Astrocyte of the spinal cord (primary cell): ENCODE measurements at places on chromosomes 2 and 18.

GRCh38 chr18:74748809-74749208 is 151.1 kb downstream of the ZNF407 start:
- no peak for DNase-seq

DNA sequence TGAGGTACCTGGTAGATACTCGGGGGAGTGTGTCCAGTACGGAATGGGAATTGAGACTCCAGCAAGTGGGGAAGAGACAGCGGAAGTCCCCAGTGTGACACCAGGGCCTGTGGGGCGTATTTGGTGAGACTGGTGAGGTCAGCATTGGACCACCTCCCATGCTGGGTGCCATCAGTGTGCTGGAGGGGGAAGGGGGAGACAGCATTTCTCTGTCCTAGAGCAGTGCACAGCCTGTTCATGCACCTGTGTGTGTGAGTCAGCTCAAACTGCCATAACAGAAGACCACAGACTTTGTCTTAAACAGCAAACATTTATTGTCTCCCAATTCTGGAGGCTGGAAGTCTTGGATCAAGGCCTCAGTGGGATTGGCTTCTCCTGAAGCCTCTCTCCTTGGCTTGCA is 301.8 kb downstream of the GBX2 start:
- no peak for DNase-seq

DNA sequence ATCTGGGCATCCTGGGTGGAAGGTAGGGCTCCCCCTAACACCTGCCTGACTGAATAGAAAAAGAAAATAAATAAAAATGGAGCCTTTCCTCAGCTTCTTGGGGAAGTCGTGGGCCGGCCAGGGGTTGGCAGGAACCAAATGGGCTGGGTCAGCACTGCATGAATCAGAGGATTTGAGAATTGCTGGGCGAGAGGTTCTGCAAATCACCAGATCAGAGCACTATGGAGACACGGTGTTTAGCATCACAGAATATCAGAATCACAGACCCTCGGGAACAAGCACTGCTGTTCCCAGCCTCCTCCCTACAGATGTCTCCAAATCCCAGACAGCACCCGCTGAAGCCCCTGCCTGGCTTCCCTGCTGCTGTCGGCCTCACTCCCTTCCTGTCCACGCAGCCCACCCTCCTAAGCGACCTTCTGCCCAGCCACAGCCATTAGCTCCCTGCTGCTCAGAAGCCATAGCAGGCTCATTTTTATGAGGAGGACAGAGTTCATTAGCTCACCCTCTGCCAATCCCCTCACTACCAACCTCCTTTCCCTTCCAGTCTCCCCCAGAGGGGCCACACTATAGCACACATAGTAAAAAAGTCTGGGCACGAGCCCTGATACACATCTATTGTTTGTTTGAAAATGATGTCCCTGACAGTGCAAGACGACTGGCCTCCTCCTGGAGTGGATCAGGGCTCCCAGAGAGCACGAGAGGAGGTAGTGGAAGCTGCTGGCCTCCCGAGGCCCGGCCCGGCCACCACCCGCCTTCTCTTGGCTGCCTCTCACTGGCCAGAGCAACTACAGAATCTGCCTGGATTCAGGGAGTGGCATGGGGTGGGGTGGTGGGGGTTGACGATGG is 64.6 kb upstream of the TAF1B start:
- DNase-seq = no peak

DNA sequence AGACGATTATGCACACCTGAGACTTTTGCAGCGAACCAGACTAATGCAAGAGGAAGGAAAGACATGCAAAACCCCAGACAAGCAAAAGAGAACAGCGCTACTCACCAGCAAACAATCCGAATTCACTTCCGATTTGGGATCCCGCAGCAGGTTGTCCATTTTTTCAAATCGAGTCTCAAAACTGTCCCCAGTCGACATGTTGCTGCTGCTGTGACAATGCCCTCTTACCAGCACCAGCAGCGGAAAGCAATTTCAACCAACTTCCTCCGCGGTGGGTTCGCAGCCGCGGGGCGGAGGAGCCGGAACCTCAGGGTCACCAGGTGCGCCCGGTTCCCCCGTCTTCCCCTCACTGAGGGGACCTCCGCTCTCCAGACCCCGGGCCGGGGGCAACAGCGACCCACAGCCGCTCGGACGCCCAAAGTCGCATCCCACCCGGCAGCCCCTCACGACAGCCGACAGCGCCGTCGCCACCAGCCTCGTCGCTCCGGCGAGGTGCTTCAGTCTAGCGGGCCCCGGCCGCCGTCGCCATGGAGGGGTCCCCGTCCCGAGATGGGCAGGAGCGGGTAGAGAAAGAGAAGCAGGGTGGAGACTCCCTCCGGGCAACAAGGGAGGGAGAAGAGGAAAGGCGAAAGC is 784 bp downstream of the ROCK1 start:
- peak; percentile 32 for DNase-seq

DNA sequence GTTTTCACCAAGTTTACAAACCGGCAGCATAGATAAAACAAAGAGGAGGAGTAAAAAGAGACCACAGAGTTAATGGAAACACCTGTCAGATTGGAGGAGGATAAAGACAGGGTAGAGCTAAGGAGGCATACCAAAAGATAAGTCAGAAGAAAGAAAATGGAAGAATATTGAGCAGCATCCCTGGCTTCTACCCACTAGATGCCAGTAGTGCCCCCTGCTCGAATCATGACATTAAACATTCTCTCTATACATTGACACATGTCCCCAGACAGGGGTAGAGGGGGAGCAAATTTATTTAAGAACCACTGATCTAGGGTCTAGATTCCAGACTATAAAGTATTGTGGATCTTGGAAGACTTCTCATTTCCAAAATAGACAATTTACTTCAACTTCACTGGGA is 159.8 kb upstream of the ETAA1 start:
- DNase-seq = no peak

GRCh38 chr2:95273566-95274290 is 521 bp upstream of the PROM2 start:
- no peak for DNase-seq

- no peak for DNase-seq
Measured at GRCh38 chr2:234714711-234715110, 217.8 kb upstream of the ARL4C start.

DNA sequence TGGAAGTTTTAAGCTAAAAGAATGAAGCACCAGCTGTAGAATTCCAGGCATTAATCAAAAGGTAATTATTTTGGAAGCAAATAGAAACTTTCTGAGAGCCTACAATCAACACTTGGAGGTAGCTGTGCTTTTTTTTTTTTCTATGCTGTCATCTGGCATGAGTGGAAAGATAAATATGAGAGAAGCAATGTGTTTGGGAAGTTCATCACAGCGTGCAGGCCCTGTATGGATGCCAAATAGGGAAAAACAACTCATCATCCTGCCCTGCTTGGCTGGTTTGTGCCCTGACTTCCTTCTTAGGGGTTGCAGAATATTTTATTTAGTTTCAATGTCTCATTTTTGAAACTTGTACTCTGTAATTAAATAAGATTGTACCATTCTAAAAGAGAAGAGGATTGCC is 437.4 kb downstream of the PIK3C3 start:
- DNase-seq = no peak

DNA sequence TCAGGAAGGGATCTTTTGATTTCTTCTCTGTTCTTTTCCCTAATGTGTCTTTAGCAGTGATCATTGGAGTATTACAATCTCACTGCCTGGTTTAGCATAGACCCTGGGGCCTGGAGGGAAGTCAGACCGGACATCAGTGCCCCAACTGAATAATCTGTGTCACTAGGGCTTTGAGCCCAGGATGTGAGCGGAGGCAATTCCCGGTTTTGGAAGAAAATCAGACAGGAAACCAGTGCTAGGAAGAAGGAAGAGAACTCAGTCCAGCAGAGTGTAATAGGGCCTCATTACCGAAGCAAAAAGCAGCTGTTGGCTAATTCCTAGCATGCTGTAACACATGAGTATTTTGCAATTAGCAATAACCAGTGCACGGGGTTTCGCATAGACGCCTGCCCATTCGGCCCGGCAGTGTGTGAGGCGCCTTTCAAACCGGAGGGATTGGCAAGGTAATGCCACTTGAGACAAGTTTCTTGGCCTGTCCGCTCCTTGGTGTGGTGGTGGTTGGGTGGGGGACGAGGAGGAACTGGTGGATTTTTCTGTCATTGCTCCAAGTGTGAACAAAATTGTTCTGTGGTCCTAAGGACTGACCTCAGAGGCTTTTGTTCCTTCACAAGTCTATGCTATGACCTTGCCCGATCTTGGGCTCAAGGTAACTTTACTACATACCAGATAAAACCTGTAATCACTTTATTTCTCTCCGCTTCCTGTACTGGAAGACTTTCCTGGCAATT is 2.8 kb downstream of the FOSL2 start:
- peak; percentile 63 for DNase-seq

DNA sequence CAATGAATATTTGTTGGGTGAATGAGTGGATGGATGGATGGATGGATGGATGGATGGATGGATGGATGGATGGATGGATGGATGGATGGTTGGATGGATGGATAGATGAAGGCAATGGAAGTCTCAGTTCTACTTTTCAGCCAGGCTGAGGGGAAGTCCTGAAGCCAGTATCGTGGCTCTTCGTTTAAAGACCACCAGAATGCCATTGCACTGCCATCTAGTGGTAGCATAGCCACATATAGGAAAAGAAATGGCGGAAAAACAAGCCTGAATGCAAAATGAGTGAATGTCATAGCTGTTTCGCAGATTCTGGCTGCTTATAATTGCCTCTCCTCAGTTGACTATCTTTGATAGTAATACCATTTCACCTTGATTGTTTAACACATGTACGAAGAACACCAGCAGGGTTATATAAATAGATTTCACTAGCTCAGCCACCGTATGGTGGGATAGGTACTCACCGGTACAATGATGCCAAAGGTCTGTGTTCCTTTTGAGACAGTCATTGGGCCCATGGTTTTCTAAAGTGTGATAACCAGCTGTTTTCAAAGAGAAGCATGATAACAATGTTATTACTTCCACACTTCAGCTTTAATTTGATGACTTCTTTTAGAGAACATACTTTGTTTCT is 62.3 kb upstream of the GREB1L start:
- DNase-seq = peak; percentile 67

- no peak for DNase-seq
Measured at GRCh38 chr2:113124984-113125855, 2.2 kb upstream of the IL1RN start.

- DNase-seq = no peak
Measured at GRCh38 chr2:174901075-174901474, 104.1 kb downstream of the CHN1 start.

DNA sequence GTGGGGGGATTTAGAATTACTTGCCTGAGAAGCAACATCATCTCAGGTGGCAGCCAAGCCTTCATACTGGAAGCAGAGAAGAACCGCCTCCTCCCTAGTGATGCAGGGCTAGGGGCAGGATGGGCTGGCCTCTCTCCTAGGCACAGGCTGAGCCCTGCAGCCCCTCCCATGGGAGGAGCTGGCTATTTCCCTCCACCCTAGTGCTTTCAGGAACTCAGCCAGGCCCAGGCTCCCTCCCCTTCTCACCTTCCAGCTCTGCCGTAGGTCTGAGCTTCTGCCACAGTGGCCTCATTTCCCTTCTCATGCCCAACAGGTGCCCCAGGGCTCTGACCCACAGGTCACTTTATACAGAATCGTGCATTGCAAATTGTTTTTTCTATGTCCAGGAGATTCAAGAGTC is 31.0 kb downstream of the CENPA start:
- no peak for DNase-seq

DNA sequence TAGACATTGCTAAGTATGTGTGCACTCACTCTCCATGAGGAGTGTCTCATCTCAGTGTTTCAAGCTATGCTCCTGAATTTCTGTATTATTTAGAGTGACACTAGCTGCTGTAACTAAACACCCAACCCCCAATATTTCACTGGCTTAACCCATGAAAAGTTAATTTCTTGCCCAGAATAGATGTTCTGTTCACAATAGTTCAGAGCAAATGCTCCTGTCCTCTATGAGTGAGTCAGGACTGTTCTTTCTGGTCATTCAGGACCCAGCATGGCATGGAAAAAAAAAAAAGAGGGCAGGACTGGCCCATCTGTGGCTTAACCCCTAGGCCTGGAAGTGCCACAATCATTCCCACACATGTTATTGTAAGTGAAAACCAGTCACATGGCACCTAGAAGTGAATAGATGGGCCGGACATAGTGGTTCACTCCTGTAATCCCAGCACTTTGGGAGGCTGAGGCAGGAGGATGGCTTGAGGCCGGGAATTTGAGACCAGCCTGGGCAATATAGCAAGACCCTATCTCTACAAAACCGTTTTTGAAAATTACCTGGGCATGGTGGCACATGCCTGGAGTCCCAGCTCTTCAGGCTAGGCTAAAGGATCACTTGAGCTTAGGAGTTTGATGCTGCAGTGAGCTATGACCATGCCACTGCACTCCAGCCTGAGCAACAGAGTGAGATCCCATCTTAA is 663.6 kb downstream of the IRS1 start:
- DNase-seq = no peak

- no peak for DNase-seq
Measured at GRCh38 chr2:62180975-62181374, 14.9 kb upstream of the B3GNT2 start.

- no peak for DNase-seq
Measured at GRCh38 chr2:110729106-110729505, 3.3 kb upstream of the ACOXL start.

GRCh38 chr2:48551548-48551947 is 21.6 kb downstream of the STON1 start:
- DNase-seq = peak; percentile 54

- DNase-seq = no peak
Measured at GRCh38 chr2:26039603-26040323, 5.9 kb downstream of the RAB10 start.

DNA sequence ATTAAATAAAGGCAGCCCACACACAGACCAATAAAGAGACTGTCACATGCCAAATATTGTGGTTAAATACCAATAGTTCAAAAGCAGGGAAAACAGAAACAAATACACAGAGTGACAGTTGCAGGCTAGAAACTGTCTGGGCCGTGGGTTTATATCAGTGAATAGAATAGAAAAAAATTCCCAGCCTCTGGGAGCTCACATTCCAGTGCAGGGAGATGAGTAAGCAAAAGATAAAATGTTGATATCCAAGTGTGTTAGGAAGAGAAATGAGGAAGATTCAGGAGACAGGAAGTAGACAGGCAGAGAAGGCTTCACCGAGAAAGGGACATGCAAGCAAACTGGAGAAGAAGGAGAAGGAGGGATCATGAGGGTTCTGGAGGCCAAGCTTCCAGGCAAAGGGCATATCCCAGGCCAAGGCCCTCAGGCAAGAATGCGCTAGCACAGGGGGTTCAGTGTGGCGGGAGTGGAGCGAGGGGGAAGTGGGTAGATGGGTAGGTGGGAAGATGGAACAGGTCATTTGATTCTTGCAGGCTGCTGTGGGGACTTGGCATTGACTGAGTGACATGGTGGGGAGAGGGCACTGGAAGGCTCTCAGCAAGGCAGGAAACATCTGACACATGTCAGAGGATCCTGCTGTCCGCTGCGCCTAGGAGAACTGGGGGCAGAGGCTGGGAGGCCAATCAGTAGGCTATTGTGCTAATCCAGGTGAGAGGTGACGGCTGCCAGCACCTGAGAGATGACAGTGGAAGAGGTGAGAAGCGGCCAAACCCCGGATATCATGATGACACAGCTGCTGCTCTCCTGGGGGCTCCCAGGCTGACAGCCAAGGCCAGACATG is 89.2 kb downstream of the ZBTB7C start:
- DNase-seq = no peak

DNA sequence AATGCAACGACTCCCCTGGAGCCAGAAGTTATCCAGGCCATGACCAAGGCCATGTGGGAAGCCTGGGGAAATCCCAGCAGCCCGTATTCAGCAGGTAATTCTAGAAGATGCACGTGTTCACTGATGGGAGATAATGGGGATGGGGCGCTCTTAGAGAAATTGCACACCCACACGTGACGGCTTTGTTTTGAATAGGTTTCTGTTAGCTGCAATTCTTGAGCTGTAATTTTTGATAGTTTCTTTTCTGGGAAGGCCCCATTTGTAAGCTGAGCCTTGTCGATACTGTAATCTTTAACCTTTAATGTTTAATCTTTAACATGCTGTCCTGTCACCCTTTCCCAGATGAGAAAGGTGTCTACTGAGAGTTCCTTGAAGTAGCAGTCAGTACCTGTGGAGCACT is 3.6 kb downstream of the SCLY start:
- no peak for DNase-seq
